Stimulated activated CD4-positive, alpha-beta T cell treated with anti-CD3 and anti-CD28 coated beads, Interleukin-1b, Interleukin-23, amount 100 ng/mL, for 24 hours (primary cell): ENCODE measurements at places on chromosomes 1 and 21.

GRCh38 chr1:67745875-67746698, 61.1 kb downstream of the GADD45A start:
- DNase-seq: no peak

- DNase-seq: no peak
Observed at GRCh38 chr1:16112596-16113555, 39.4 kb upstream of the FAM131C start.

GRCh38 chr1:46244656-46245371, 2.7 kb upstream of the RAD54L start:
- DNase-seq: no peak

DNA sequence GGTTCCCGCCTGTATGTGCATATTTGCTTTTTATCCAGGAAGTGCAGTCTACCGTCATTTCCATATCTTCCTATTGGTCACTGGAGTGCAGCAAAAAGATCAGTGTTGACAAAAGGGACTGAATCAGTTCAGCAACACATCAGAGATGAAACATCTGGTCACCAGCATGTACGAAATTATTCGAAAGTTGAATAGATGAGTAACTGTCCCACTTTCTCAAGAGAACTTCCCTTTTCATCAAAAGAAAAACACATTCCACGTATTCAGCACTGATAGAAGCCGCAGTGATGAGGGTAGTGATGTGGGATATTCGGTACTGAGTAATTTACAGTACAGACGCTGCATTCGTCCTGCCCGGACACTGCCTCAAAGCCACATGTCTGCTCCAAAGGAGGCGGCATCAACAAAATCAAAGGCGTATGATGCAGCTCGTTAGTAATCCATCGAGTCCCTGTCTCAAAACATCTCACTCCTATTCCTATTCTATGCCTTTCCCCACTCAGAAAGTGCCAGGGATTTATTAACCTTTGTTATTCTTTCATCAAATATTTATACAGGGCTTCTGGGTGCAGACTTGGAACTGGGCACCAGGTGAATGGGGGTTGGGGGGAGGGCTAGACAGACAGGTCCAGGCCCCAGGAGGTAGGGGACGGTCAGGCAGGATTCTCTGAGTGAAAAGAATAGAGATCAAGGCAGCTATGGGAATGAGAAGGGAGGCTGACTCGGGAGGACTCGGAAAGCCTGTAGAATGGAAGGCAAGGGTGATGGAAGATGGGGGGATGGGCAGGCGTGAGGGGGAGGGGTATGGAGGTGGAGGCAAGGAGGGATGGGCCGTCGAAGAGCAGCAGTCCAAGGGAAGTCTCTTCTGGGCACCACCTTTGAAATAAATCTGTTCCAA, 79.5 kb upstream of the SLC45A1 start:
- DNase-seq: no peak

DNA sequence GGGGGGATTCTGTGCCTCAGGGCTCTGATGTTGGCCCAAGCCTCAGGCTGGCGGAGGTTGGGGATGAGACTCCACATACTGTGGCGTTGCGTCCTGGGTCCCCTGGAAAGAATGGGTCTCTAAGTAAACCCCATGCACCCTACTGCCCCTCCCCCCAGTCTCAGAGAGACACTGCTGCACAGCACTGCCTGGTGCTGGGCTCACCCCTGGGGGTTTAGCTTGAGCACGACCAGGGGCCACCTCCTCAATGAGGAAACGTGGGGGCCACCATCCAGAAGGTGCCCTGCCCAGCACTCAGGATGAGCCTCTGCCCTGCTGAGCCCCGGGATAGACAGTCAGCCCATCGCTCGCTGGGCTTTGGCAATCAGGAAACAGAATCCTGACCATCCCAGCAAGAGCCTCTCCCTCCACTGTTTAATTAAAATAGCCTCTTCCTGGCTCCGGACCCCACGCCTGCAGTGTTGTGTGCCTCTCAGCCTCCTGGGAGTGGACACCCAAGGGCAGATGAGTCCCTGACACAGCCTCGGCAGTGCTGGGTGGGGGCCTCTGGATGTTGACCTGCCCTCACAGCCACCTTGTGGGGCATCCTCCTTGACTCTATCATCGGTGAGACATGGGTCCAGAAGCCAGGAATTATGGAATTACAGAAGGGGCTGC, 3.5 kb upstream of the KRTAP10-4 start:
- no peak for DNase-seq

GRCh38 chr1:44620072-44620471, 54.2 kb downstream of the TMEM53 start:
- DNase-seq: no peak

DNA sequence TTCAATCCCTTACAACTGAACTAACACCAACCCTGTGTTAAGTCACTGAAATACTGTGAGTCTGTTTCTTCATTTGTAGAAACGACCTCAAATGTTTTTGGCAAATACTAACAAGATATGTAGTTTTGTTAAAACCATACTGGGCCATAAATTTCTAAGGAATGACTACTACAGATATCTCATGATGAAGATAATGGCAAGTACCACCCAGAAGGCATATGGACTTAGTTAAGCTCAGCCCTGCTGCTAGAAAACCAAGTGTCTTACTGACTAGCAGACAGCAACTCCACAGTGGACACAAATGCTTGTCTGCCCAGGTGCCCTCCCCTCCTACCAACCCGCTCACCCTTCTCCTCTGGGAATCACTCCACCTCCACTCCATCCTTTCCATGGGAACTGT, 44.5 kb upstream of the BMP8B start:
- no peak for DNase-seq

- DNase-seq: no peak
Observed at GRCh38 chr1:60436186-60436585, 362.6 kb upstream of the C1orf87 start.

DNA sequence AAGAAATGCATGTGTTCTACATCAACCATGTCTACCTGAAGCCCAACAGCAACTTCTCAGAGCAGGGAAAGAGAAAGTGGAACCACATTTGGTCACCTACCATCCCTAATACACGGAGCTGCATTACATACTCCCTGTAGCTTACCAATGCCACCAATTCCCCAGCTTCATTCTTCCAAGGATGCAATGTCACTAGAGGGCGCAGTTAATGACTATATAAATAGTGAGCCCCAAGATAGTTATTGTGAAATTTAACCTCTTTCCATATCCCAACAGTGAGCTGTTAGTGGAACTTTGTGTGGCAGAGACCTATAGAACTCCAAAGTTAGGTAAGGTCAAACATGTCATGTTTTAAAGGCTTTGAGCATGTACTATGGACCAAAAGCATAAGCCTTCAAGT, 618.3 kb downstream of the SMYD3 start:
- DNase-seq: no peak

DNA sequence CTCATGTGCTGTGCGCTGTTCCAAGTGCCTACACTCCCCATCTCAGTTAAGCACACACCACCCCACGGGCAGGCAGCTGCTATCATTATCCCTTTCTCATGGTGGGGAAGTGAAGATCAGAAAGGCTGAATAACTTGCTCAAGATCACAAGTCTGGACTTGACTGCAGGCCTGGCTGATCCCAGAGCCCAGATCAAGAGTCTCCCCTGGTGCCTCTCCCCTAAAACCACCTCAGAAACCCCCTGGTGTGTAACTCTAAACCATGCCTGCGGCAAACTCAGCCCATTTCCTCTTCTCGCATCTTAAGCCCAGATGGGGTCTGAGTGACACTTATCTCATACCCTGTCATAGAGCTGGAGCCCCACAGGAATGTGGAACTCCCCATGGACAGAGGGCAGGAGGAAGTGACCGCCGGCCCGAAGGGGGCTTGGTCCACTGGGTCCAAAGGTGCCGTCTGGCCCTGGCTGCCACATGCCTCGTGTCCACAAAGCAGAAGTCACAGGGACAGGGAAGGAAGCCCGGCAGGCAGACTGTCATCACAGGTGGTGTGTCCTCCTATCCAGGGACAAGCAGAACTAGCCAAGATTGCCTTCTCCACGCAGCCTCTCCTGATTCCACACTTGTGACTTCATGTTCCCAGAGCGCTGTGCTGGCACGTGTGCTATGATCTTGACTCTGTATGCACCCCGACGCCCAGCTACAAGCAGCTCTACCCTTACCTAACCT, 92.1 kb downstream of the SYF2 start:
- DNase-seq: no peak

GRCh38 chr1:25501235-25502058, 42.0 kb upstream of the LDLRAP1 start:
- no peak for DNase-seq

- DNase-seq: no peak
Observed at GRCh38 chr1:158153746-158154444, 26.8 kb upstream of the CD1D start.

DNA sequence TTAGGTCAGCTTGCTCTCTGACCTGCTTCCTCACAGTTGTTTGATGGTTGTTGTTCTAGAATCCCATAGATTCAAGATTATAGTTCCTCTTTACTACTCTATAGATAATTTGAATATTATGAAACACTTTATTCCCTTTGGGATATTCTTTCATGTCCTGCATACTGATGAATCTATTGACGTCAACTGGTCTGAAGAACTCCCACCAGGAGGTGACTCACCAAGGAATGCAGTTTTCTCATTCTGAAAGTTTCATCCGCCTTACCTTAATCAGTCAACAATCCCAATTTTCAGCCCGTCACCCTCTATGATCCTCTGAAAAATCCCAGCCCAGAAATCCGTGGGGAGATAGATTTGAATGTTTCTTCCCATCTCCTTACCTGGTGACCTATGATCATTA, 834.1 kb upstream of the PRMT6 start:
- no peak for DNase-seq

DNA sequence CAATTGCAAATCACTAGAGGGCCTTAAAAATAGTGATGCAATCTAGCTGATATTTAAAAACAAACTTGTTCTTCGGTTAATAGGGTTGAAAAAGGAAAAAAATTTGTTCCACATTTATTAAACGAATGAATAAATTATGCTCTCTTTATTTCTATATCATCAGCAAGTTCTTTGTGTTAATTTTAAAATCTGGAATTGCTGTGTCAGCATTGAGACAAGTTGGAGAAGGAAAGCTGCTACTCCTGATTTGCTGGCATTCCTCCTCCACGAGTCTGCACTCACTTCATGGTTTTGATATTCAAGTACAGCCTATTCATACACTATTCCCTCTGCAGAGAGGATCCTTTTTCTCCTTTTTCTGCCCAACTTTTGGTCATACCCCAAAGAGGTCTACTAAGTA, 117.6 kb downstream of the MRPL39 start:
- DNase-seq: no peak

- DNase-seq: no peak
Observed at GRCh38 chr1:90162216-90162615, 167.3 kb downstream of the ZNF326 start.

DNA sequence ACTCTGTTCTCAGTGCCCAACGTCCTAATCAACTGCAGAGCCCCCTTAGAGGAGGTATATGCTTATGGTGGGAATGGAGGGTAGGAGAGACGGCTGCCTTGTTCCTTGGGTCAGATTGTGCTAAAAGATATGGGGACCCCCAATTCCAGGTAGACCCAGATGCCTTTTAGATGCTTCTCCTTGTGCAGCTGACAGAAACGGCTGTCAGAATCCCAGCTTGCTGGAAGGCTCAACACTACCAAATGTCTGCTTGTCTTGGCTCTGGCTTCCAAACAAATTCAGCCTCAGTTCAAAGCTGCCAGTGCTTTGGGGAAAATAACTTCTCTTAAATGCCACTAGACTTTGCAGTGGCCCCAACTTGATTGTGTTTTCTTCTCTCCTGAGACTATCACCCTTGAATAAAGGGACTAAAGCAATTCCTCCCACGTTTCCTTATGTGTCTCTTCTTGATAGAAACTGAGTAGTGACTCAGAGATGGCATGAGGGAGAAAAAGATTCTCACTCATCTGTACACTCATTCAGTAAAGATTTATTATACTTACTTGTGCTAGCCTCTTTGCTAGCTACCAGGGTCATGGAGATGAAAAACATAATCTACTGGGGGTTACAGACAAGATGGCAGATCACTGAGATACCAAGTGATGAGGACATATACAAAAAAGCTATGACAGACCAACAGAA, 3.4 kb upstream of the RNF19B start:
- DNase-seq: no peak

- no peak for DNase-seq
Observed at GRCh38 chr1:77193951-77194350, 25.3 kb downstream of the PIGK start.

- DNase-seq: no peak
Observed at GRCh38 chr1:112605633-112606327, 13.2 kb downstream of the ST7L start.

GRCh38 chr1:161033751-161034150, 5.0 kb downstream of the TSTD1 start:
- no peak for DNase-seq
